ENCODE measurements at places on chromosomes 16 and 17. TPM values are rescaled to one million over a fixed set of nuclear protein-coding genes. Genes with fewer than 3 reads are reported as not detected.

FBXO39 gene
- 0.98 TPM for total RNA-seq

CMTM4 gene
- 17.8 TPM for total RNA-seq

KRTAP1-5 gene
- total RNA-seq: not detected

GGNBP2 gene
- total RNA-seq: 88.8 TPM

MARCHF10 gene
- 2.1 TPM for total RNA-seq

ENPP7 gene
- not detected for total RNA-seq

KRTAP16-1 gene
- total RNA-seq: not detected

BEAN1 gene
- 1.8 TPM for total RNA-seq

OGFOD3 gene
- 23.5 TPM for total RNA-seq

Measured in sciatic nerve (tissue), 2 donors.